WERI-Rb-1 (cell line): ENCODE measurements at places on chromosomes 2 and 18.

GRCh38 chr18:67310826-67311225 lies 205.7 kb downstream of the DSEL start:
- no peak for DNase-seq

DNA sequence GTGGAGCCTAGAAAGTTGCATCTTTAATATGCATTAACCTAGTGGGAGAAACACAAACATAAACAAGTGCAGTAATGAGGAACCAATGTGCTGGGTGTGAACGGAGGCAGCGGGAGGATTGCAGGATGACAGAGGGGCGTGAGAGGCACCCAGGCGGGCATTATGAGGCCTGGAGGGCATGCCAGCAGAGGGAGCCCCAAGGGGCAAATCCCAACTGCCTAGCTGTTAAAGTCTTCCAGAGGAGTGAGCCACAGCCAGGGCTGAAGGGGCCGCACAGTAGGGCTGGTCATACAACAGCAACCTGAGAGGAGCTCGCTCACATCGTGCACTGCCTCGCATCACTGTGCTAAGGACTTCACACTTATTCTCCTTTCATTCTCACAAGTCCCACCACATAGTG lies 13.3 kb upstream of the PRELID3A start:
- no peak for DNase-seq

GRCh38 chr2:68420254-68420910 lies 46.7 kb downstream of the FBXO48 start:
- DNase-seq: no peak

DNA sequence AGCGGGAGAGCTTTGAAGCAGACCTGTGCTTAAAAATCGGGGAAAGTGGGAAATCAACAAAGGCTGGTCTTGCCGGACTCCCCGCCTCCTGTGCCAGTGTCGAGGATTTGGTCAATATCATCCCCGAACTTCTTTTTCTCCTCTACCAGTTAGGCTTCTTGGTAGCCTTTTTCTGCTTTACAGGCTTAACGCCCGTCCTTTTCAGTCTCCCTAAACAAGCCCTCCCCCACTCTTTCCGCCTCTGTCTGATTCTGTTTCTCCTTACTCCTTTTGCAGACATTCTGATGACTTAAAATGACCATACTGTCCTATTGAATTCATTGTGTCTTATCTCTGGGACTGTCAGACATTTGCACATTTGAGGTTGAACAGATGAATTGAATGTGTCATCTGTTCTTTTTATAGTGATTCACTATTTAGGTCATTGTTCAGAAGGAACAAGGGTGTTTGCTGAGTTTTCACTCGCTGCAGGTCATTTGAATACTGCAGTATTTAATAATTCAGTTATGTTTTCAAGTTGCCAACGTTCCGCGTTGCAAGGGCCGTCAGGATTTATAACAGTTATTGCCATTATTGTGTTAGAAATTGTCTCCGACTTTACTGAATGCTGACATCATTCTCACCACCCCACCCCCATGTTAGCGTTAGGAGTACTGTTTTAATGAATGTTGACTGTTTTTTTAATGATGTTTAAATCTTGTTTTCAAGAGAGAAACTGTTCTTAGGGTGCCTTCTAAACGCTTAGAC lies 1.1 kb downstream of the ITGAV start:
- peak; percentile 27 for DNase-seq

DNA sequence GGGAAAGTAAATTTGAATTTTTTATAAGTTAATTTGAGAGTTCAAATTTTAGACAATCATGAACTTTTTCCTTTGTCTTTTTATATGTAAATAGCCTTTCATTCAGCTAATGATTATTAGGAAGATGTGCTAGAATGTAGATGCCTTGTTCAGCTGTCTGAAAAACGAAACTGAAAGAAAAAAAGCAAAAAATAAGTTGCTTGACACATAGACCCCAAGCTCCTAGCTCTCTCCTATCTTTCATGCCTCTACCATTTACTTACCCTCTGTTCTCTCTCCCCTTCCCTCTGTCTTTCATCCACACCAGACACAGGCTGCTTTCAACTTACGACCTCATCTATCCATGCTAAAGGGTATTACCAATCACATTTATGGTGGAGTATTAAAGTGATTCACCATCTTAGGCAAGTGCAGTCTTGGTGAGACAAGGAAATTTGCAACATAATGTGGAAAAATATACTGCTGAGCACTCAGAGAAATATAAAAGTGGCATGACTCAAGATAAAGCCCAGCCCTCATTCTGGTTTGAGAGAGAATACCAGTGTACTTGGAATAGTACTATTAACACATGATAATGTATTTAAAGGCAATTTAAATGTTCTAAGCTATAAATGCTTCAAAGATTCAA lies 425.6 kb downstream of the SUCLG1 start:
- no peak for DNase-seq

DNA sequence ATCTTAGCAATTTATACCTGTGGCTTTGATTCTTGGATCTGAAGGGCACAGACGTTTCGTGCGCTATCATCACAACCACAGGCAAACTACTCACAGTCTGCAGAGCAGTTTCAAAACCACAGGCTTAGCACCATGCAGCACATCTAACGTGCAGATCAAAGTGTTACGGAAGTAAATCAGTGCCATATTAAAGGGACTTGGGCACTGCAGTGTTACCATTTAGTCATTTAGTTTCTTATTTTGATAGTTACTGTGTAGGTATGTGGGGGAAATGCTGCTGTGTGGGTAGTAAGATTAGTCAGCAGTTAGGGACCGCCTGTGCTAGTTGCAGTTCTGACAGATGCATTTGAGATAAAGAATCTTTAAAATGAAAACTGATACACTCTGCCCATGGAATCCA lies 384.0 kb downstream of the NBAS start:
- DNase-seq: no peak

DNA sequence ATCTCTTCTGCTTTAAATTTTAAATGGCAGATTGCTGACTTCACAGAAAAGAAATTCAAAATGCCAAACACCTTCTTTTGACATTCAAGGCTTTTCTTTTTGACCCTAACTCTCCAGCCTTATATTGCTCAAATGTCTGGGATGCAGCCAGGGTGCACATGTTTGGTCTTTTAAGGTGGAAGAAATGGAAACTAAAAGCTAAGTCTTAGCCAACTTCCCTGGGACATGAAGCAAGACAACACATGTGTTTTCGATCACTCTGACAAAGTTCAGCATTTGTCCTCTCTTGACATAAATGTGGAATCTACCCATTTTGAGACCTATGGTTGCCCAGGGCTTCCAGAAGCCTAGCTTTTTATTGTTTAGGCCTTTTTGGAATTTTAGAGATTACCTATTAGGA lies 161.6 kb downstream of the RDH14 start:
- DNase-seq: no peak

GRCh38 chr18:59035591-59035990 lies 104.1 kb upstream of the SEC11C start:
- DNase-seq: no peak

DNA sequence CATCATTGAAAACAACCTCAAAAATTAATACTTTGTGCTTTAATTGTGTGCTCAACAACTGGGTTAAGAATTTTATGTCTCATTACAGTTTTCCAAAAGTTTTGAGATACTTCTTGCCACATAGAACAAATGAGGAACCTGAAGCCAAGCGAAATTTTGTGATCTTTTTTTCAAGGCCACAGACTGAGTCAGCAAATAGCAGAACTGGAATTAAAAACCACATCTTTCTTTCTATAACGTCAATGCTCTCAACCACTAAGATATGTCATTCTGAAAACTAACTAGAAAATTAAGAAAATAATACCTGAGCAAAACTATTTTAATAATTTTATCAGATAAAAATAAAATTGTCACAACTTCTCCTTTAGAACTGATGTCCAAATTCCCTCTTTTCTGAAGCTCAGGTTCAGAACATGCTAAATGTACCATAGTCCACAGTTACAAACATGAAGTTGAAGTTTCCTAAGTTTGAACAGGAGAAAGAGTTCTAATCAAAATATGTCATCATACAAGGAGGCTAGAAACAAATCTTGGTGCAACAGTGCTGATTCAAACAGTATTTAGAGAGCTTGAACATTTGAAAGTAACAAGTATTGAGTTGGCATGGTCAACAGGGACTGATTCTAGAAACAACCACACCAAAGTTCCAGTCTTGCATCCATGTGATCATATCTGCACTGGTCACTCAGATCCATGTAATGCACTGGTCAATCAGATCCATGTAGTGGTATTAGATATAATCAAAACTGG lies 27.6 kb upstream of the CALCRL start:
- no peak for DNase-seq

DNA sequence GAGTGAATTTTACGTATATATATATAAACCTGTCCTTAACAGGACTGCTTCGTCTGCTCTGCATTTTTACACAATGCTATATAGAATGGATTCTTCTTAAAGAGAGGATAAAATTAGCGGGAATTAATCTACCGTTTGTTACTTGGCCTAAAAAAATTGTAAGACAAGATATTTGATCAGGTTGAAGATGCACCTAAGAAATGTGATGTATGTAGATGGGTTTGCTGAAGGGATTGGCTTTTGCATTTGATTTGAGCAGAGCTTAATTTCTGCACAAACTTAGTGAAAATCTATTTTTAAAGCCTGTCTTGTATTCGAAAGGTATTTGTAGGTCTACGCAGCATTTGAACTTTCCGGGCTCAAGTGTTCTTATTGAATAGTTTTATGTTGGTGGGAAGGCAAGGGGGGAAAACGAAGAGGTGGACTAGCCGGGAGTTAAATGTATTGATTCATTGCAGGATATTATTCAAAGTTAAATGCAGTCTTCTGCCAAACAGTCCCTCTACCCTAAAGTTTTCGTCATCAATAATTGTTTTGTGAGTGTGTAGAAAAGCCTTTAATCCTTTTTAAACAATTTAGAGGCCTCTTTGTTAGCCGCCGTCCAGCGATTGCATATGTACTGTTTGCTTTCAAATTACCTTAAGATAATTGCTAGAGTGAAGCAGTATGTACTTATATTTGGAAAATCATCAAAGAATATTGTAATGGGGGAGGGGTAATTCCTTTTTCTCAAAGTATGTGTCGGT lies 1.2 kb downstream of the PPP1CB start:
- DNase-seq: no peak

- DNase-seq: no peak
Observed at GRCh38 chr2:144071461-144071860, 448.5 kb downstream of the ZEB2 start.

DNA sequence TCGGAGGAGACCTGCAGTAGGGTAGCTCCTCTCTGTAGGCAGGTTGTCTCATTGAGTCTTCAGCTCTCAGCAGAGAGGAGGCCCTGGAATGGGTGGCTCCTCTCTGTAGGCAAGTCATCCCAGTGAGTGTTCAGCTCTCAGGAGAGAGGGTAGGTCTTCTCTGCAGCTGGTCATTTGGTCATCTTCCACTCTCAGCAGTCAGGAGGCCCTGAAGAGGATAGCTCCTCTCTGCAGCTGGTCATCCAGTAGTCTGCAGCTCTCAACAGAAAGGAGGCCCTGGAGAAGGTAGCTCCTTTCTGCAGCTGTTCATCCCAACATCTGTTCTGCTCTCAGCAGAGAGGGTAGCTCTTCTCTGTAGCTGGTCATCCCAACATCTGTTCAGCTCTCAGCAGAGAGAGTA lies 26.0 kb upstream of the RUFY4 start:
- DNase-seq: no peak

- peak; percentile 75 for DNase-seq
Observed at GRCh38 chr2:174748948-174749347, 15.3 kb downstream of the CHRNA1 start.

GRCh38 chr18:77067291-77068061 lies 65.1 kb downstream of the MBP start:
- DNase-seq: no peak

DNA sequence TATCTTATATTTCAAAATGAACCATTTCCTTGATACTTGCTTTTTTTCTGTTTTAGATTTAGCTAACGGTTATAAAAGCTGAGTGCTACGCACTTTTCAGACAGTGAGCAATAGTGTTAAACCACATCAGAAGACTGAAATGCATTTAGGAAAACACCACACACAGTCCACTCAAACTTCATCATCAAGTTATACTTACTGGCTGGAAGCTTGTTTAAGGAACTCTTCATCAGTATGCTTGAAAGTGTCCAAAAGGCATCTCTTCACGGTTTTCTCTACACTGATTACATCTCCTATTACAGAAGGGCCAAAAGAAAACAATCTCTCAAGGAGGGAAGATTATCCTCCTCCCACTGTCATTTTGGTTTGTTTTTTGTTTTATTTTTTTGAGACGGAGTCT lies 19.7 kb downstream of the ILKAP start:
- no peak for DNase-seq

DNA sequence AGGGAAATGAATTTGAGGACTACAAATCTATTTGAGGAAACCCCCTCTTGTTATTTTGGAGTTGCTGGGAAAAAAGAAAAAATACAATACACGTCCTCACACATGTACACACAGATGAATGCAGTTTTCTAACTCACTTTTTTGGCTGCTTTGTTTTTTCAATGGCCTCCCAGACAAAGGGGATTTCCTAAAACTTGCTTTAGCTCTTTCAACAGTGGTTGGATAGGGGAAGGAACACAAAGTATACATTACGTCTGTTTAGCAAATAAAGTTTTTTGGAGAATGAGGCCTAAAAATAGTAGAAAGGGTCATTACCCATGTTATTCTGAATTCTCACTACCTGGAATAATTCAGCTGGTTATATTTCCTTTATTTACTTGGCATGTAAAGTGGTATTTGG lies 125.3 kb upstream of the ITGB6 start:
- no peak for DNase-seq

- no peak for DNase-seq
Observed at GRCh38 chr2:230306474-230306873, 20.5 kb upstream of the SP140L start.

GRCh38 chr2:107108556-107108955 lies 222.6 kb upstream of the ST6GAL2 start:
- no peak for DNase-seq

GRCh38 chr2:159737292-159737916 lies 25.1 kb downstream of the MARCHF7 start:
- DNase-seq: no peak

GRCh38 chr2:239578381-239578780 lies 177.6 kb upstream of the HDAC4 start:
- DNase-seq: no peak

GRCh38 chr2:88885275-88885674 lies 193.8 kb downstream of the RPIA start:
- no peak for DNase-seq

GRCh38 chr2:160510617-160511016 lies 17.0 kb upstream of the RBMS1 start:
- no peak for DNase-seq

- DNase-seq: no peak
Observed at GRCh38 chr2:56009758-56010458, 86.3 kb upstream of the EFEMP1 start.

DNA sequence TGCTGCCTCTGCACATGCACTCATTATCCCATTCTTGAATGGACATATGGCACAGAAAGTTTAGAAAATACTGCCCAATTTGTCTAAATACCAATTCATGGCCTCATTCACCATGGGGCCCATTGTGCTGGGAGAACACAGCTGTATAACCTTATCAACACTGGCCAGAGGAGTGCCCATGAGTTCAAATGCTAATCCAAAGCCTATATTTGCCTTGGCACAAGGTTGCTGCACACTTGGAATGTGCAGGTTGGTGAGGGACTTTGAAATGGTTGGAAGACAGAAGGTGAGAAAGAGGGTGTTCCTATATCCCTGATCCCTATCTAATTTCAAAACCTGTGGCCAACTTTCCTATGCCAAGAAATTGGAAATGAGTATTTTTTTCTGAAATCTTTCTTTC lies 693.9 kb upstream of the ID2 start:
- no peak for DNase-seq
